ENCODE measurements at places on chromosomes 5 and 9.

DNA sequence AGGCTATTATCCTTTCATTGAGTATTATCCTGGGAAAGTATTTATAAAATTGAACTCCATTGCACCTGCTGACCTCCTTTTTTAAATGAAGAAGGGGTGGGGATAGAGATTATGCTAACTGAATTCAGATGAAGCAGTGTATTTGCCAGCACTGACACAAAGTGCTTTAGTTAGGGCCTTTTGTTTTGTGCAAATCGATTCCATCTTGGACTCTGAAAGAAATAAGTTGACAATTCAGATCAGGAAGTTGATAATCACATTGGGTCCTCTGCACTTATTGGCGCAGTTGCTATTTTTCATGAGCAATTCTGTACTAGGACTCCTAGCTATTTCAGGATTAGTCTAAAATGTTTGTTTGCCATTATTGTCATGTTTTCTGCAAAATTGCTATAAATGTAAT is 101.6 kb upstream of the FSD1L start:
- no peak for DNase-seq

- DNase-seq: no peak
These were observed 89.3 kb downstream of the MARCHF11 start for GRCh38 chr5:16090270-16090669.

- no peak for DNase-seq
These were observed 17.3 kb upstream of the CCNB1 start for GRCh38 chr5:69149676-69150010.

- no peak for DNase-seq
These were observed 255.2 kb downstream of the DEPDC1B start for GRCh38 chr5:60444661-60445360.

- DNase-seq: no peak
These were observed 149.8 kb upstream of the RAPGEF1 start for GRCh38 chr9:131889437-131890251.
